ENCODE measurements at places on chromosomes 4 and X.
A peak's percentile ranks its signal among the peaks of the same experiment; 100 is the strongest.

- DNase-seq = no peak
- H3K27me3 ChIP-seq = no peaks in the 10 kb centered on the region
- no peaks in the 10 kb centered on the region for H3K36me3 ChIP-seq
- H3K4me1 ChIP-seq = no peaks in the 10 kb centered on the region
- H3K27ac ChIP-seq = no peak overlapping the region
These were observed 65.2 kb downstream of the AMMECR1 start for GRCh38 chrX:110252711-110253110.

DNA sequence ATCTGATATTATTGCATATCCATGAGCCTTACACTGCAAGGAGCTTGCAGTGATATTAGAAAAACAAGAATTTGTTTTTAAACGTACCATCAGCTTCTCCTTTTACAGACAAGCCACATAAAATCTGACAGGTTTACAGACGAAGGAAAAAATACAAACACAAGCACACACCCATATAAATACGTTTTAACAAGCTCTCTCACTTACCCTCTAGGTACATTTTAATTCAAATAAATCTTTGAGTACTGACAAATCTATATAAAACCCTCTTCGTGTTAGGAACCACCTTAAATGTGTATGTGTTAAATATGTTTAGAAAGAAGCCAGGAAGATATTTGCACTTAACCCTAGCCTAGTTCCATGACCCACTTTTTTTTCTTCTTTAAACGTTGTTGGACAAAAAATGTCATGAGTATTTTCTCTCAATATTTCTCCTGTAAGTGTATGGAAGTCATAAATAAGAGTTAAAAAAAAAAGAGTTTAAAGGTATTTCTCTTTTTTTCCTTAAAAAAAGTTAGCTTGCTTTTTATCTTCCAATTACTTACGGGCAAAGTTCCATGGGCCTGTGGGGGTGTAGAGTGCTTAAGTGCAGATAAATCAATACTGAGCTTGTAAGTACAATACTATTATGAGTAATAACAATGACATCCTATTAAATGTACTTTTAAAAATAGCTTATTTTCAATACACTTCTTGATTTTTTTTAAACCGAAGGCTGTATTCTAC, 1.5 kb downstream of the ARAP2 start:
- no peaks in the 10 kb centered on the region for H3K36me3 ChIP-seq
- H3K4me1 ChIP-seq = no peaks in the 10 kb centered on the region
- no peak for DNase-seq
- no peak overlapping the region for H3K27ac ChIP-seq
- peak overlapping the region; percentile 65 for H3K4me3 ChIP-seq

GRCh38 chr4:63105839-63106238, 1303.4 kb downstream of the TECRL start:
- no peak overlapping the region for H3K4me3 ChIP-seq
- DNase-seq = no peak
- H3K27ac ChIP-seq = no peak overlapping the region
- H3K27me3 ChIP-seq = no peaks in the 10 kb centered on the region

DNA sequence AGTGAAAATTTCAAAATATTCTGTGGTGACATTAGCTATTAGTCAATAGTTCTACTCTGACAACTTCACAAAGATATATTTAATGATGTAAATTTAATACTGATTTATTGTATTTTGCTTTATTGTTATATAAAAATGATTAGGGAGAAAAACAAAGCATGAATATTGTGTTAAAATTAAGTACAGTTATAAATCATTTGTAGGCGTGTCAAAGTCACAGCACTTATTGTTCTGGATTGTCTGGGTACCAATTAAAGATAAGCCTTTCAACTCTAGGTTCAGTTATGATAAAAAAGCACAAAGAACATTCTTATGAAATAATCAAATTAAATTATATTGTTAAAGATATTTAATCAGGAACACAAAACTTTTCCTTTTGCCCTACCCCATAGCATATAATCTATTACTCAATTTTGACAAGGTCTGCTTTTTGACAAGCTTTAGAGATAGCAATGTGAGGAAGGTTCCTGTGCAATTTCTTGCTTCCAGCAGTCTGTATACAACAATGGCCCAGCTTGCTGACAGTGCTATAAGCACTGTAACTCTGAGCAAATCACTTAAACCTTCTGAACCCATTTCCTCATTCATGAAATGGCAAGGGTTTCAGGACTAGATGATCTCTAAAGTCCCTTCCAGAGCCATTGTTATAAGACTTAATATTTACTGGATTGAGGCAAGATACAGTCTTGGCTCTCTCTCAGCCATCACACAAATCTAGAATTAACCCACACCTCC, 910.3 kb upstream of the LCORL start:
- no peaks in the 10 kb centered on the region for H3K4me1 ChIP-seq
- no peaks in the 10 kb centered on the region for H3K27me3 ChIP-seq
- no peak for DNase-seq

- DNase-seq = no peak
- no peaks in the 10 kb centered on the region for H3K27me3 ChIP-seq
- H3K36me3 ChIP-seq = no peaks in the 10 kb centered on the region
These were observed 1962.4 kb upstream of the TENM3 start for GRCh38 chr4:180280726-180281297.

DNA sequence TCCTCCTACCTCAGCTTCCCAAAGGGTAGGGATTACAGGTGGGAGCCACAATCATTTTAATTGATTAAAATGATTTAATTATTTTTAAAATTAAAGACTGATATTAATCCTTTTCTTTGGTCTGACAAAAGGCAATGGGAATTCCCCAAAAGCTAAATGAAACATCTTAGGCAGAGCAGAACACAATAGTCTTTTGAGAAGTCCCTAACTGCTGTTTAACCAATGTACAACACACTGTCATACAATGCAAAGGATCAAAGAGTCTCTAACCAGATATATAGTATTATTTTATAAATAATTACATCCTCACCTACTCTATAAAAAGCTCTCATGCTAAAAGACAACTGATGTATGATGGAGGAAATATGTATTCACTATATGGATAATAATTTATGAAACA, 47.0 kb downstream of the THAP9 start:
- H3K36me3 ChIP-seq = no peaks in the 10 kb centered on the region
- H3K27ac ChIP-seq = no peak overlapping the region
- H3K4me1 ChIP-seq = no peaks in the 10 kb centered on the region
- DNase-seq = no peak
- no peaks in the 10 kb centered on the region for H3K27me3 ChIP-seq

- peak; percentile 87 for DNase-seq
- no peaks in the 10 kb centered on the region for H3K36me3 ChIP-seq
- no peaks in the 10 kb centered on the region for H3K27me3 ChIP-seq
- peak overlapping the region; percentile 70 for H3K4me3 ChIP-seq
- H3K27ac ChIP-seq = peak overlapping the region; percentile 85
These were observed 20.7 kb downstream of the HAND2 start for GRCh38 chr4:173509036-173510001.

DNA sequence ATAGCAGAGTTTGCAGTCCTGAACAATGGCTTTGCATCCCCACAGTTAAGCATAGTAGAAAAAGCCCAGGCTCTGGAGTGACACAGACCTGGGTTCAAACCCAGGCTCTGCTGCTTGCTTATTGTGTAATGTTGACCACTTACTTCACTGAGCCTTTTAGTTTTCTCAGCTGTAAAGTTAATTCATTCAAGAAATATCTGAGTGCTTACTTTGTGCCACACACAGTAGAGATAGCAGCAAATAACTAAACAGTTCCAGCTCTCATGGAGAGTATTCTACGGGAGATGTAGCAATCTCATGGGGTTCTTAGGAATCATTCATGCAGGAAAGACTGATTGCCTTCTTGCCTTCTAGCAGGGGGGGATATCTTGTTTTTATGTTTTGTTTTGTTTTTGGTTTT, 63.2 kb downstream of the SLC9A6 start:
- no peaks in the 10 kb centered on the region for H3K4me1 ChIP-seq
- no peak for DNase-seq
- H3K36me3 ChIP-seq = no peaks in the 10 kb centered on the region
- H3K4me3 ChIP-seq = no peak overlapping the region

DNA sequence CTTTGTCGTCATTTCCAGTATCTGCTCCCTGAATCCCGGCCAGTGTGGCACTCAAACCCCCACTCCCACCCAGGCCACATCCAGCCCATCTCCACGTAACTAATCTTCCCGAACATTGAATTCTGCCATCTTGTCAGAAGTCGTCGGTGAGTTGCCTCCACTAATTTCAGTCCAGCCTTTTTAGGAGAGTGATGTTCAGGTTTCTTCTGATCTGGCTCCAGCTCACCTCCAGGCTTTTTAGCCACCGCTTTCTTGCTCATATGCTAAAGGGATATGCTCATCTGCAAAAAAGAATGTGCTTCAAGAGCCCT, 1.3 kb downstream of the TMEM165 start:
- H3K4me1 ChIP-seq = peaks cover 41% of the 10 kb centered on the region
- DNase-seq = peak; percentile 72
- H3K36me3 ChIP-seq = no peaks in the 10 kb centered on the region
